ENCODE measurements at places on chromosomes 3 and 15. TPM values are rescaled to one million over a fixed set of nuclear protein-coding genes. Genes with fewer than 3 reads are reported as not detected.

DNA sequence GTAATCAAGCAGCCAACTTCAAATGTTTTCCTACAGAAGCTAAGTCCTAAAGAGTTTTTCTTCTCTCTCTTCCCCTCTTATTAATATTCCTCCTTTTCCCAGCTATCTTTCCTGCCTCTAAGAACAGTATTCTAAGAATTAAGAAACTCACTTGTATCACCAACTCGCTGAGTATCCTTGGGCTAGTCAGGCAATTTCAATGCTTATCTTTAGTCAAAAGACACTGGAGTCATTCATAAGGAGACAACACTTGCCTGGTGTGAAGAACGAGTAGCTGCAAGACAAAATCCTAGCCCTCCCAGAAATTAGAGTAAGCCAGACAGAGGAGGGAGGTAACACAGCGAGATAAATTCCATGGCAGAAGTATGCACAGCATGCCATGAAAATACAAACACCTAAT lies 10.7 kb downstream of the VGLL4 start:
- DNase-seq, result no peak

GRCh38 chr3:12194669-12195161 lies 36.0 kb upstream of the TIMP4 start:
- DNase-seq, result no peak

DNA sequence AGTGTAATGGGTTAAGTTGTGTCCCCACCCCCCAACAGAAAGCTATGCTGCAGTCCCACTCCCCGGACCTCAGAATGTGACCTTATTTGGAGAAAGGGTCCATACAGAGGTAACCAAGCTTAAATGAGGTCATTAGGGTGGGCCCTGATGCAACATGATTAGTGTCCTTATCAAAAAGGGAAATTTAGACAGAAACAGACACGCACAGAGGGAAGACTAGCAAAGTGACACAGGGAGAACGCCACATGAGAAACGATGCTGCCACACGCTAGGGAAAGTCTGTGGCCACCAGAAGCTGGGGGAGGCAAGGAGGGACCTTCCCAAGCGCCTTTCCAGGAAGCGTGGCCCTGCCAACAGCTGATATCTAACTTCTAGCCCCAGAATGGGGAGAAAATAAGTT lies 65.4 kb downstream of the RPN1 start:
- DNase-seq, result no peak

DNA sequence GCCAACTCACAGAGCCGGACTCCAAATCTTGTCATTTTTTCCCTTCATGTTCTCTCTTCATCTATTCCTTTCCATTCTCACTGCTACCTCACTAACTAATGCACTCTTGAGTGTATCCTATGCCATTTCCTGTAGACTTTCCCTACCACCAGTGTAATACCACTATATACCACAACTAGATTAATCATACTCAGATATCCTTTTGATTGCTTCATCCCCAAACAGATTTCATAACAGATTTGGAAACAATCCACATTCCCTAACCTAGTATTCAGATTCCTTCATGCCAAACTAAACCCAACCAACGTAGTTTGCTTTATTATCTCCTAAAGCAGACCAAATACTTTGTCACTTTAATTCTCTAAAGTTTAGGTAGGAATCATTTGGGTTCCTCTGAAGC lies 2.6 kb upstream of the PLOD2 start:
- DNase-seq, result no peak

GRCh38 chr3:192772240-192772894 lies 45.0 kb upstream of the FGF12 start:
- peak; percentile 11 for DNase-seq

Gene NDUFB4
- total RNA-seq, result 48.6 TPM

Gene MYZAP
- not detected for total RNA-seq

Gene TLR9
- total RNA-seq, result 0.24 TPM
